ENCODE measurements at places on chromosomes 2 and 18.

DNA sequence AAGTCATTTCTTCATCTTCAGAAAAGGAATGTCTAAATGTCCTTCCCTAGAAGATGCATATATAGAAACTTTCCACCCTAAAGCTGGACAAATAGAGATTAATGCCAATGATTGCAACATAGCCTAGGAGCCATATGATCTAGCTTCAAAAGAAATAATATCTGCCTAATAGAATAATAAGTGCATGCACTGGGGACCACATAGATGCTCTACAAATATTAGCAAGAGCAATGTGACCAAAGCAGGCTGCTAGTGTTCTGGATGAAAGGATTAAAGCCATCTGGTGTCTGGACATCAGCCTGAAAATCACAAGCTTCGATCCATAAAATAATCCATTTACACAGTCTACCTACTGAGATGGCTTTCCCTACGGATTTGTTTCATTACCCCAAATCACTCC lies 280.1 kb upstream of the KLHL14 start:
- DNase-seq = no peak

- DNase-seq = no peak
These were observed 67.5 kb downstream of the MYO1B start for GRCh38 chr2:191312662-191313061.

DNA sequence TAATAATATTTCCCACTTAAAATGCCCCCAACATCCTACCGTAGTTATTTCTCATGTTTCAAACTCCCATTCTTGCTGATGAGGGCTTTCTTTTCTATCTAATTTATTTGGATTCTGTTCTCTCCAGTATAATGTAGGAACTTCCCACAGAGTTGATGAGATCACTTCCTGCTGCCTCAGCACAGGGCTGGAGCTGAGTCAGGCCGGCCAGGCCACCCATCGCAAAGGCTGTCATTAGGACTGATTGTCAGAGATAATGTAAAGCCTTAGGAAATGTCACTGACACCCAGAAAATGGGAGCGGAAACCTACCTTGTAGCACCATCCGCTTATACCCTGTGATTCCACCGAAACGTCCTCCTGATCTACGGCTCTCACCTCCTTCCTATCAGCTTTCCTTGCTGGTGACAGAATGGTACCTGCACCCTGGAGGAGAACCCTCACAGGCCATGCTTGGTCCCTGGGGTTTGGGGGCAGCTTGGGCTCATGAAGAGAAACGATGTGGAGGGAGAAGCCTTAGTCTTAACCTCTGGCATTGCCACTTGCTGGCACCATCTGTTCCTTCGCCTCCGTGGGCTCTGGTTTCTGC lies 672.8 kb upstream of the ID2 start:
- no peak for DNase-seq

GRCh38 chr2:215137741-215138340 lies 585 bp downstream of the ABCA12 start:
- no peak for DNase-seq

DNA sequence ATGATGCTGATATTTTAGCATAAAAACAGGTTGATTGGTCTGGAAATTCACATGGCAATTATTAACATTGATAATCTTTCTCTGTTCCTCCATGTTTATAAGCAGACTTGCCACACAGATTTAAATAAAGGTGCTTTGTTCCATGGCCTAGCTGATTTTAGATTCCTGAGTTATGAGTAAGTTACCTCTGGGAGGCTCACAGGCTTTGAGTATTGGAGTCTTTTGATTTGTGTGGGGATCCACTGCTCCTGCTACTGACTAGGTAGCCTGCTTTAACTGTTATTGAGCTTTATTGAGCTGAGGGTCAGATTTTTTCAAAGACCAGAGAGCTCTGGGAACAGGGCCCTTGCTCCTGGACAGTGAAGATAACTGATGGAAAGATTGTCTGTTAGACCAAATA lies 166.1 kb downstream of the ANKRD30B start:
- DNase-seq = no peak

DNA sequence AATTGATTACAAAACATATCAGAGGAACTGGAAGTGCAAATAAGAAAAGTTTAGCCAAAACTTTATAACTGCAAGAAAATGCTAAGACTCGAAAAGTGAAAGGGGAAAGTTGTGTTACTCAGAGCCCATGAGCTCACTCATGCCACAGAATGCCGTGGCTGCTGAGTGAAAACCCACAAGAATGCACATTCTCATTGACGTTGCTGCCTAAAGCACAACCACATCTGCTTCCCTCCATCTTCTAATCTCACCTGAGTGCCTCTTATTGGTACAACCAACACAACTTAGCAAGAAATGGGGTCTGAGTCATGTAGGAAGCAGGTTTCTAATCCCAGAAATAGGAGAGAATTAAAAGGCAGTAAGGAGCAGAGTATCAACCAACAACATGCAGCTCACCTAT lies 259.7 kb downstream of the LNPK start:
- DNase-seq = no peak

Data from NCI-H2081 treated with DMSO at 0.1 percent for 48 hours (cell line).